ENCODE measurements at places on chromosomes 1 and 21. TPM values are rescaled to one million over a fixed set of nuclear protein-coding genes. Genes with fewer than 3 reads are reported as not detected.
A peak's percentile ranks its signal among the peaks of the same experiment; 100 is the strongest.

DNA sequence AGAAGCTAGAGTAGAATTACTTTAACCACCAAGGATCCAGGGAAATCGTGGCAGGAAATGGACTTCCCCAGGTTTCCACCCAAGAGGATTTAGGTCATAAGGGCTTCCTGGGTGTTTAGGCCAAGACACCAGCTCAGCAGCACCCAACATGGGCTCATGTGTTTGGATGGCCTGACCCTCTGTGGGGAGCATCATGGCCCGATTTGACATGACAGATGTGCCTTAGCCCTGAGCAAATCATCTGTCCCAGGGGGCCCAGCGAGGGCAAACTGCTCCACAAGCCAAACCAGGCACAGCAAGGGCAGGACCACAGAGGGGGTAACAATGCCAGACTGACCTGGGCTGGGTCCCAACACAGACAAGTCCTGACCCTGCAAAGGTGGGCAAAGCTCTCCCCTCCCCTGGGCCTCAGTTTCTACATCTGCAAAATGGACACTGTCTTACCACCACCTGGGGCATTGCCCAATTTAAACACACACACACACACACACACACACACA lies 232.8 kb downstream of the MATN1 start:
- no peaks in the 10 kb centered on the region for H3K4me1 ChIP-seq
- peaks cover 8% of the 10 kb centered on the region for H3K27me3 ChIP-seq
- no peak overlapping the region for H3K27ac ChIP-seq
- no peak overlapping the region for H3K4me3 ChIP-seq
- H3K36me3 ChIP-seq, result no peaks in the 10 kb centered on the region
- DNase-seq, result no peak

- no peaks in the 10 kb centered on the region for H3K4me1 ChIP-seq
- H3K27me3 ChIP-seq, result peaks cover 36% of the 10 kb centered on the region
- DNase-seq, result no peak
- no peaks in the 10 kb centered on the region for H3K36me3 ChIP-seq
- H3K27ac ChIP-seq, result no peak overlapping the region
- H3K4me3 ChIP-seq, result no peak overlapping the region
Observed at GRCh38 chr1:36857754-36858153, 176.6 kb downstream of the GRIK3 start.

DNA sequence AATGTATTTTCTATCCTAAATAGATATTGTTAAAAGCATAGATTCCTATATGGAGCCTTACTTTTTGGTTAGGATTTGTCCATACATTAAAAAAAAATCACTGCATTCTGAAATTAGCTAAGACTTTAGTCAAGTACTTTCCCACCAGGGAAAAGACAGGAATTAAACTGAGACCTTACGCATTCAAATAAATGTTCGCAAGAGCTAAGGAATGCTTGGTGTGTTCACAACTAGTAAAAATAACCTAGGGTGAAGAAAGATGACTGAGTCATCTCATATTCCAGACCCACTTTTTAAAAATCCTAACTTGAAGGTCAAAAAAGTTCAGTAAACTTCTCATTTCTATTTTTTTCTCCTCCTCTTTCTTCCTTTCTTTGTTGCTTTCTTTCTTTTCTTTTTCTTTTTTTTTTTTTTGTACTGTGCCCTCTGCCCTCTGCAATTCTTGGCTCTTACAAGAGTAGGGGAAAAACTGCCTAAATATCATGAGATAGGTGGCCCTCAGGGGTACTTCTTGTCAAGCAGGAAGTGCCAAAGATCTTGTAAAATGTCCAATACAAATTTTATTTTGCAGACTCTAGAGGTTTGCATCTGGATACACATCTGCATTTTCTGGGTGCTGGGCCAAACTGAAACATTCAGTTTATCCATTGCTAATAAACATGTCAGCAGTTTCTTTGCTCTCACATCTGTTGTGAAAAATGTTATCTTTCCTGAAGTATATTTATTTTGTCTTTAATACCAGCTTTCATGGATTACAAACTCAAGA lies 121.4 kb upstream of the GORAB start:
- no peak overlapping the region for H3K27ac ChIP-seq
- no peaks in the 10 kb centered on the region for H3K4me1 ChIP-seq
- peaks cover 18% of the 10 kb centered on the region for H3K27me3 ChIP-seq
- H3K4me3 ChIP-seq, result no peak overlapping the region
- no peaks in the 10 kb centered on the region for H3K36me3 ChIP-seq
- DNase-seq, result no peak

- no peak overlapping the region for H3K4me3 ChIP-seq
- no peaks in the 10 kb centered on the region for H3K36me3 ChIP-seq
Observed at GRCh38 chr1:64061430-64062104, 141.9 kb upstream of the UBE2U start.

DNA sequence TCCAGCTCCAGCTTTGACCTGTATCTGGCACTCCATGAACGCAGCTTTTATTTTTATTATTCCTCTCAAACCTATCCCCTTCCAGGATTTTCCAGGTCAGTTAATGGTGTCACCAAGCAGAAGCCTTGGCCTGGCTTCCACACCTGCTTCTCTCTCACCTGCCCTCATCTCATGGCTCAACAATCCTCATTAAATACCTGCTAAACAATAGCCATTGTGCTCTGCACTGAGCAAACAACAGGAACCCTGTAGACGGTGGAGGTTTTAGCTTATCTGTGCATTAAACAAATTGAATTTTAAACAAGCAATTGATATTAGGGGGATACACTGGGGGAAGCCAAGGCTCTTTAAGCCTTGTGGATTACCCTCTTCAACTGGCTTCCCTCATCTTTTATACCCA lies 15.3 kb downstream of the PYCR2 start:
- H3K27ac ChIP-seq, result peak overlapping the region; percentile 67
- H3K36me3 ChIP-seq, result no peaks in the 10 kb centered on the region
- peak overlapping the region; percentile 5 for H3K4me3 ChIP-seq
- H3K4me1 ChIP-seq, result peaks cover 39% of the 10 kb centered on the region

- H3K4me1 ChIP-seq, result peaks cover 18% of the 10 kb centered on the region
- DNase-seq, result no peak
- no peak overlapping the region for H3K27ac ChIP-seq
- H3K27me3 ChIP-seq, result no peaks in the 10 kb centered on the region
- no peak overlapping the region for H3K4me3 ChIP-seq
- H3K36me3 ChIP-seq, result no peaks in the 10 kb centered on the region
Observed at GRCh38 chr1:116855773-116856201, 53.9 kb upstream of the PTGFRN start.

DNA sequence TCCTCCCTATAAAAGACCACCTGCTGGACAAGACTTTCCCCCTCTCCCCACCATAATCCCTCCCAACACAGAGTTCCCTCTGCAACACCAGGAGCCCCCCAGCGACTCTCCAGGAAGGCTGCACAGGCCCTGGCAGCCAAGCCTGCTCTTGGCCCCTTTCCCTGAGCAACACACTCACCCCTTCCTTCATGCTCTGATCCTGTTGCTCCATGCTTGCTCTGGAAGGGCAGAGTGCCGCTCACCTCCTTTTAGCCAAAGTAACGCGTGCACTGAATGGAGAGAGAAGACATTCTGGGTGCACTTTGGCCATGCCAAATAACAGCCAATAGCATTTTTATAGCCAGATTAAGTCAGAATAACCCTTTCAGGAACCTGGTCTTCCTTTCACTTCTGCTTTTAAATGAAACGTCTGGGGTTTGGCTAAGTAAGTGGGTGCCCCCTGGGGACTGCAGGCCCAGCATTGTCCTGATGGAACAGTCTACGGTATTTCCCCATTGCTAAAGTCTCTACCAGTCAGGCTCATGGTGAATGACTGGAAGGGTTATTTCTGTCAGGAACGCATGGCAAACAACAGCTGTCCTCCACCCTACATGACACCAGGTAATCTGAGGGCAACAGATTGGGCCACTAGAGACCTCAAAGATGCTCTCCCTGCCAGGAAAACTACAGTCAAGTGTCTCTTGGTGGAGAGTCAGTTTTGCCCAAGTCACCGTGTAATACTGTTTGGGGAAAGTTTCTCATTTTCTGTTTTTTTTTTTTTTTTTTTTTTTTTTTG lies at the start of gene SLC2A5:
Gene SLC2A5 (minus strand): TSS at position 310 of the 775 bp plus-strand sequence. CDS start 99 bp downstream, at position 211.
- H3K4me3 ChIP-seq, result no peak within 1 kb of the TSS
- peaks cover 7% of the 10 kb centered on the region for H3K4me1 ChIP-seq
- H3K27me3 ChIP-seq, result peaks cover 6% of the 10 kb centered on the region
- H3K27ac ChIP-seq, result no peak within 1 kb of the TSS

DNA sequence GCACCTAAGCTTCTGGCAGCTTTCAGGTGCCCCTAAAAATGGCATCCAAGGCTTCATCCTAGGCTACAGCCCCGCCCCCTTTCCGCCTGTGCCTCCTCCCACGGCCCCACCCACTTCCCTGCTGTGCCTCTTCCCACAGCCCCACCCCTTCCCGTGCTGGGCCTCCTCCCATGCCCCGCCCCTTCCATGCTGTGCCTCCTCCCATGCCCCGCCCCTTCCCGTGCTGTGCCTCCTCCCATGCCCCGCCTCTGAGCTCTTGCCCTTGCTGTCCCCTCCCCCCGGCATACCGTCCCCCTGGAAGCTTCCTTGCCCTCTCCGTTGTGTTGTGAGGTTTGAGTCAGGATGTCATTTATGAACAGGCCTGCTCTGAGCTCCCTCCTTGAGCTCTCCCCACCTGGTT lies 228.5 kb upstream of the AJAP1 start:
- peaks cover 11% of the 10 kb centered on the region for H3K27me3 ChIP-seq
- no peak for DNase-seq
- H3K4me1 ChIP-seq, result no peaks in the 10 kb centered on the region
- H3K36me3 ChIP-seq, result no peaks in the 10 kb centered on the region
- H3K4me3 ChIP-seq, result no peak overlapping the region

GRCh38 chr1:102861247-102861646 lies 247.1 kb downstream of the COL11A1 start:
- no peaks in the 10 kb centered on the region for H3K36me3 ChIP-seq
- DNase-seq, result no peak
- H3K27me3 ChIP-seq, result no peaks in the 10 kb centered on the region
- H3K4me3 ChIP-seq, result no peak overlapping the region

GRCh38 chr1:151175041-151175741 lies 590 bp downstream of the TMOD4 start:
- H3K27me3 ChIP-seq, result no peaks in the 10 kb centered on the region
- peaks cover under 1% of the 10 kb centered on the region for H3K4me1 ChIP-seq
- DNase-seq, result no peak
- peaks cover 79% of the 10 kb centered on the region for H3K36me3 ChIP-seq
- H3K27ac ChIP-seq, result peak overlapping the region; percentile 57

GRCh38 chr1:173356191-173356762 lies 120.9 kb upstream of the PRDX6 start:
- no peaks in the 10 kb centered on the region for H3K27me3 ChIP-seq
- peaks cover 40% of the 10 kb centered on the region for H3K36me3 ChIP-seq
- DNase-seq, result no peak
- no peak overlapping the region for H3K27ac ChIP-seq

The PALMD gene
- not detected for total RNA-seq

The WNT3A gene
- total RNA-seq, result not detected

The FAM151A gene
- total RNA-seq, result not detected

The B3GALT2 gene
- total RNA-seq, result 0.93 TPM

The DLGAP3 gene
- 0.77 TPM for total RNA-seq

The RHD gene
- not detected for total RNA-seq

The RSPO1 gene
- total RNA-seq, result not detected

The POMGNT1 gene
- total RNA-seq, result 52.3 TPM

All from naive thymus-derived CD8-positive, alpha-beta T cell (primary cell).